Tongue (tissue), 3 donors: ENCODE measurements at places on chromosomes 3 and 15. TPM values are rescaled to one million over a fixed set of nuclear protein-coding genes. Genes with fewer than 3 reads are reported as not detected.

DNA sequence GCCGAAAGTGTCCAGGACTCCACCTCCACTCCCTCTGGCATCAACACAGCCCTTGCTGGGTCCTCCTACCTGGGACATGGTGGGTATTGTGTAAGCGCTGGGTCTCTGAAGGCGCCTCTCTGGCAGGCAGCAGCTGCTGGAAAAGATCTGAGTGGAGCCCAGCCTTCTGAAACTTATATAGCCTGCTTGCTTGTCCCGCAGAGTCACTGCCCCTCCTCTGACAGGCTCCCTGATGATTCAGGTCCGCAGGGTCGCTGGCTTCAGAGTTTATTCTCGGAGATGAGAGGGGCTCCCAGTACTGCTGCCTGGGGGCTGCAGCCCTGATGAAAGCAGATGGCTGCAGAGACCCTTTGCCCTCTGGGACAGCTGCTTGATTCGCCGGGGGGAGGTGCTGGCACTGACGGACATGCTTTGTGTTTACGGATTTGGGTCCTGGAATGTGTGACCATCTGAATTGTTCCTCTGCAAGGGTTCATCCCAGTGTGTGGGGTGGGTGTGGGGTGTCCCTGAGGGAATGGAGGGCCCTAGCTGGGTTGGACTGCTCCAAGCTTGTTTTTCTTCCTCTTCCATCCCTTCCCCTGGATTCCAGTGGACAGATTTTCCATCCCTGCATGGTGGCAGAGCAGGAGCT is at the start of gene MUSTN1:
MUSTN1 (minus strand) TSS at position 149 of the 631 bp plus-strand sequence; CDS start at position 78, 71 bp downstream.
- DNase-seq, result peak; percentile 90

DNA sequence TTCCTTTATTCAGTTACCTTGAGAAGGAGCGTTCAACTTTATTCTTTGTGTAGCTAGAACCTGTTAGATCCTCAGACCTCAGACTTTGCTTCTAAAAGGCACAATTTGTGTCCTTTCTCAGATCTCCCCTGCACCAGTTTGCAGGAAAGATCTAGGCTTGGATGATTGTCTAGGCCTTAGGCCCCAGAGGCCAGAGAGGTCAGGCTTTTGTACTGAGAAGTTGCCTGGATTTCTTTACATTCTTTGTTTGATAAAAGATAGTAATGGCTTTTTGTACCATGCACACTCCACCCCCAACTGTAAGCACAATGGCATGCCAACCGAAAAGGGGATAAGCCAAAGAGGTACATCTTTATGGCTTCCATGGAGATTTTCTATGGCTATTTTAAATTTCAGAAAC is 719.6 kb upstream of the NR2F2 start:
- no peak for DNase-seq

- DNase-seq, result no peak
These were observed 6.7 kb downstream of the ZNF860 start for GRCh38 chr3:31988271-31988670.

IL16 gene
- total RNA-seq, result 6.5 TPM

LRRK1 gene
- 14.2 TPM for total RNA-seq

DNA sequence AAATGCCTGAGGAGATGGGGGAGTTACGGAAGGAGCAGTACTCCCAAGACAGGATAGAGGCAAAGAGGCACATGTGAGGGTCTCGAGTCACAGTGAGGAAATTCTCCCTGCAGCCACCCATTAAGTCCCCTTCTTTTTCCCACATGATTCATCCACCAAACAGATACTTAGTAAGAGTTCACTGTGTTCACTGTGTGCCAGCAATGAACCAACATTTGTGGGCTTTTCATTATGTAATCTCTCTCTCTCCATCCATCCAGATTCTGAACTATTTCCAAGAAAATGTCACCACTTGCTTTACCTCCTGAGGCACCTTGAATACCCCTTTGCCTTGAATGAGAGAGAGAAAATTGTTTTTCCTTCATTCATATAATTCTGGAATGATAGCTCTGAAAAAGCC is 24.6 kb upstream of the LRRFIP2 start:
- no peak for DNase-seq

PLA2G4D gene
- not detected for total RNA-seq

GPR15 gene
- not detected for total RNA-seq

GRCh38 chr15:69862540-69862939 is 235.2 kb downstream of the TLE3 start:
- DNase-seq, result peak; percentile 79

DNA sequence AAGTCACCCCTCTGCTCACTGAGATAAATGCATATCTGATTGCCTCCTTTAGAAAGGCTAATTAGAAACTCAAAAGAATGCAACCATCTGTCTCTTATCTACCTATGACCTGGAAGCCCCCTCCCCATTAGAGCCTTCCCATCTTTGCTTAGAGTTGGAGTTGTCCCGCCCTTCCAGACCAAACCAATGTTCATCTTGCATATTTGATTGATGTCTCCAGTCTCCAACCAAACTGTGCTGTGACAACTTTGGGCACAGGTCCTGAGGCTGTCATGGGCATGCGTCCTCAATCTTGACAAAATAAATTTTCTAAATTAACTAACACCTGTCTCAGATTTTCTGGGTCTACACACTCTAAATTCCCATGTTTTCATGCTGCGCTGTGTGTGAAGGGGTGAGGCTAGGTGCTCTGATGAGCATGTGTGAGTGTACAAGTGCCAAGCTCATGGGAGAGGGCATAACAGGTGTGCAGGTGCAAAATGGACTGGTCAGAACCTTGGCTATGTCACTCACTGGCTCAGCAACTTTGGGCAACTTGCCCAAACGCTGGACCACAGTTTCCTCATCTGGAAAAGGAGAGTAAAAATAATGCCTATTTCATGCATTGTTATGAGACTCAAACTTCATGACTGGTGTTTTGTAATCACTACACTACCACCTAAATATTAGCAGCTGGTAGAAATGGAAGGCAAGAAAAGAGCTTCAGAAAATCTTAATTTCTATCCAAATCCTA is 7.2 kb downstream of the DAPK2 start:
- DNase-seq, result no peak

KCNMB2 gene
- 6.2 TPM for total RNA-seq

GRCh38 chr15:25611603-25612002 is 172.8 kb upstream of the UBE3A start:
- peak; percentile 19 for DNase-seq

DNA sequence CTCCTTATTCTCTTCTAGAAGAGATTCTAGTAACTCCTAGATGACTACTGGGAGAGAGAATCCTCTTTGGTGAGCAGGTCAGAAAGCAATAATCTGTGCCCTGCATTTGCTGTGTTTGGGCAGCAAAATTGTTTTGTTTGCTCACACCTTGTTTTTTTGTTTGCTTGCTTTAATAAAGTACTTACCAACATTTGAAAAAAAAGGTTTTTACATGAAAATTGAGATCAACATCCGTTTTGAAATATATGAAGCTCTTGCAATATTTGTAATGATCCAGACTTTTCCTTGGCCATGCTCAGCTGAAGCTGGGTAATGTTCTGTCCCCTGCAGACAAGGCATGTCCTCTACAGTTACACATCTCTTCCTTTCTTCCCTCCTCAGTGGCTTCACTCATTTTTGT is 62.2 kb downstream of the DIPK2A start:
- no peak for DNase-seq

DNA sequence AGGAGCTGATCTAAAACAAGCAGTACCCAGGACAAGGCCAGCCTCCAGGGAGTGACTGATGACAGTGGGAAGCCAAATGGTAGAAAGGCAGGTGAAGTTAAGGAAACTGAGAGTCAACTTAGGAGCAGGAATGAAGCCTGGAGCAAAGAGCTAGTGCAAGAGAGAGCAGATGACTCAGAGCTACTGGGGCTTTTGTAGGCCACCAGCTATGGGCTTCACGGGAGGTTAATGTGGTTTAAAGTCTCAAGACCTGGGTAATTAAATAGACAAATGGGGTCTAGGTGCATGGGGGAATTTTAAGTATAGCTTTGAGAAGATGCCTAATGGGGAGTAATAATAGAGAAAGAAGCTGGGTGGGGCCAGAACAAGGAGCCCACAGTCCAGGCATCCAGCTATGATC is 3.1 kb downstream of the CD86 start:
- DNase-seq, result no peak

DNA sequence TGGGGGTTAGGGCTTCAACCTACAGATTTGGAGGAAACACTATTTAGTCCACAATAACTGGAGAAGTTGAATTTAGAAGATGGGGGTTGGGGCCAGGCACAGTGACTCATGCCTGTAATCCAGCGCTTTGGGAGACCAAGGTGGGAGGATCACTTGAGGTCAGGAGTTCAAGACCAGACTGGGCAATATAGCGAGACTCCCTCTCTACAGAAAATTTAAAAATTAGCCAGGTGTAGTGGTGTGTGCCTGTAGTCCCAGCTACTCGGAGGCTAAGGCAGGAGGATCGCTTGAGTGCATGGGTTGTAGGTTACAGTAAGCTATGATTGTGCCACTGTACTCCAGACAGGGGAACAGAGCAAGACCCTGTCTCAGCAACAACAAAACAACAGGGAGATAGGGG is 5.0 kb upstream of the DYNLT2B start:
- no peak for DNase-seq

TEX55 gene
- not detected for total RNA-seq

- no peak for DNase-seq
These were observed 378.6 kb downstream of the MAGI1 start for GRCh38 chr3:65660000-65660598.

- no peak for DNase-seq
These were observed 32.4 kb upstream of the PDZRN3 start for GRCh38 chr3:73657186-73657585.

- DNase-seq, result no peak
These were observed 97.8 kb upstream of the TBL1XR1 start for GRCh38 chr3:177295116-177295515.

LIPH gene
- 1.3 TPM for total RNA-seq

DNA sequence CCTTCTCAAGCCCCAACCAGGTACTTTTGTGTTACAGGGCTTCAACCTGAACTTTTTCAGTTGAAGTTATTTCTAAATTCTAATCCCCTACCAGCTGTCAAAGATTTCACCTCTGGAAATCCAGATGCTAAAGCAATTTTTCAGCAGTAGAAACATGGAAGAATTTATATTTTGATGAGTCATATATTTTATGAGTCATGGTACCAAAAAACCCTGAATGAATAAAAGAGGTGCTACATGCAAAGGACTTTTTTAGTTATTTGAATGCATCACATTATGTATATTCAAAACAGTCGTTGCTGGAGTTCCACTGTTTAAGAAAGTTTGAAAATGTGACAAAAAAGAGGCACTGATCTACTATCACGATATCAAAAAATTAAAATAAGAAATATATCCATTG is 96.0 kb upstream of the ZNF385D start:
- no peak for DNase-seq

CYP19A1 gene
- 3.0 TPM for total RNA-seq

- no peak for DNase-seq
These were observed 38.3 kb downstream of the CHSY1 start for GRCh38 chr15:101213570-101213969.

LMAN1L gene
- not detected for total RNA-seq

- DNase-seq, result peak; percentile 82
These were observed at the start of gene SFMBT1 for GRCh38 chr3:53045518-53046170. TSS of gene SFMBT1 (minus strand) at chr3:53046073. CDS start at chr3:52969128, 76,945 bp downstream.

GRCh38 chr3:1960506-1960905 is 138.2 kb upstream of the CNTN4 start:
- DNase-seq, result no peak

FBXL2 gene
- 14.0 TPM for total RNA-seq

- no peak for DNase-seq
These were observed 8.9 kb downstream of the CA12 start for GRCh38 chr15:63372753-63373152.

DNA sequence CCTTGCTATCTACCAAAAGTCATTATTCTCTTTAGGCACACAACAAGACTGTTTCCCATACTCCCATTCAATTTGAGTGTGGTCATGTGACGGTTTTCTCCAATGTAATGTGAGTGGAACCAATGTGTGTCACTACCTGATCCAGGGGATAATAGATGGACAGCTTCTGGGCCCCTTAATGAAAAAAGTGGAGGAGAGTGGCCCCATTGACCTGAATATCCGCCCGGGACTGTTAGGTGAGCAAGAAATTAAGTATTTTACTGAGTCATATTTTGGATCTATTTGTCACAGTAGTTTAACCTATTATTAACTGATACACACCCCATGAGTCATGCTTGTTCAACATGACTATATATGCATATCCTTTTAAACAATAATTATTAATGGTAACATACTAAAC is 15.1 kb upstream of the ARID3B start:
- DNase-seq, result no peak

EPHA3 gene
- total RNA-seq, result 65.6 TPM

KLHL40 gene
- total RNA-seq, result 159 TPM

AGTR1 gene
- total RNA-seq, result 2.2 TPM

SH2D7 gene
- total RNA-seq, result not detected

GPR62 gene
- 0.41 TPM for total RNA-seq

SERPINI2 gene
- 2.2 TPM for total RNA-seq

OXTR gene
- 0.62 TPM for total RNA-seq

- DNase-seq, result no peak
These were observed 52.5 kb downstream of the COL8A1 start for GRCh38 chr3:99690761-99691369.
